AG08396 (cell line): ENCODE measurements at places on chromosomes 2 and 18.

GRCh38 chr2:156563994-156564753, 128.0 kb downstream of the GPD2 start:
- no peak for DNase-seq

DNA sequence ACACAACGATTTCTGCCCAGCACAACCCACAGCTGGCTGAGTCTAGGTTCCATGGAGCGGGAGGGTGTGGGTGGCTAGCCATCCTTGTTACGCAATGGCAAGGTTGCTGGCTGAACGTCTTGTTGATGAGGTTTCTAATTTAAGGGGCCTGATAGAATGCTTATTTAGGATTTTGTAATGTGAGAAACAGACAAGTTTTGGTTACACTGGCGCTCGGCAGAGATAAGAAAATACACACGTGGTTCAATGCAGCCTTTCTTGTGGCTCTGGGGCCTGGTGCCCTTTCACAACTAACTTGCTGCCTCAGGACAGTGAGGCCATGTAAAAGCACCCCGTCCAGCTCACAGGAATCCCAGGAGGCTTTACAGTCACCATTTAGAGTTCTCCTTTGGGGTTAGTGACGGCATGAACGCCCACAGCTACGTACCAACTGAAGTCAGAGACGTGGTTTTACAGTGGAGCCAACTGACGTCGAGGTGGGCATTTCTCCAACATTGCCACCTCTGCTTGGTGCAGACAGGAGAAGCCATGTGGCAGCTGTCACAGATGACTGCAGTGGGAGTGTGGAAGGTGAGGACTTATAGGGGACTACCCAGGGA, 29.7 kb upstream of the PIEZO2 start:
- no peak for DNase-seq

DNA sequence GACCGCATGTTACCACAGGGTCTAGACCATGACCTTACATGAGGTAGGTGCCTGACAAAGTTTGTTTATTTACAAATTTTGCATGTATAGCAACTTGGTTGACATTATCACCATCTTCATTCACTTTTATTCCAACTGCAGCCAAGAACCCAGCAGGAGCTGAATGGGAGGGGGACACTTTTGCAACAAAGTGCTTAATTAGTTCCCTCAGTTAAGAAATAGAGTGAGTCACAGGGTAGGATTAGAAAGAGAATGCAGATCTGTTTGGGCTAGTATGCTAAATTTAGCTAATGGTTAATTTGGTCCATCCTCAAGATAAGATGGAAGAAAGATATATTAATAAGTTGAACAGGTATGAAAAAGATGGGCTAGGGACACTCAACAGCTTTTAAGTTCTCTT, 678.9 kb downstream of the ARHGAP15 start:
- DNase-seq = no peak

GRCh38 chr2:104521247-104521646, 332.7 kb upstream of the POU3F3 start:
- DNase-seq = no peak

GRCh38 chr2:149719695-149720094, 132.1 kb upstream of the MMADHC start:
- no peak for DNase-seq

DNA sequence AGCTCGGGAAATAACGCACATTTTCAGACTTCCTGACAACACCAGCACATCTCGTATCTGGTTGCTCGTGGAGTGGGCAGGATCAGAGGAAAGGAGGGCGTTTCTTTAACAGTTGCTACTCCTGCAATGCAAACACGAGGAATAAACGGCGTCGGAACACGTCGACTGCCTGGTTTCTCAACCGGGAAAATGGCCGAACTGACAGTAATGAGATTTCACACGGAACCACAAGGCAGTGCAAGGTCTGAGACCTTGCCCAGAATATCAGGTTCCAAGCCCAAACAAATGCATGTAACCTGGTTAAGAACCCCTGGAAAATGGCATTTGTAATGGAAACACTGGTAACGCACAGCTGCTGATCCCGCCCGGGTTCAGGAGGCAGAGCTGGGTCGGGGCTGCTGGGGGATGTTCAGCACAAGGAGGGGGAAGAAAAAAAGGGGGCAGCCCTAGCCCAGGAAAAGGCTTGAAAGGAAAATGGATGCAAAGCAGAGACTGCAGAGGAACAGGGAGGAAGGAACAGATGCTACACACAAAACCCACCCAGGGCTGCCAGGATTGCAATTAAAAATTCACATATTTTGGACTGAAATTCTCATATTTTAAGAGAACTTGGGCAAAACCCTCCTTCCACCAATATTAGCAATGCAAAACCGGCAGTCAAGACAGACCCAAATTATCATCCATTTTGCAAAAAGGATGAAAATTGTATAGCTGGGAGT, 61.6 kb upstream of the KLHL29 start:
- no peak for DNase-seq

GRCh38 chr2:221629468-221629867, 57.4 kb upstream of the EPHA4 start:
- DNase-seq = peak; percentile 61

GRCh38 chr18:35153609-35154272, 87.1 kb upstream of the ZNF397 start:
- no peak for DNase-seq

- no peak for DNase-seq
These were observed 64.0 kb downstream of the RTN4 start for GRCh38 chr2:54986264-54986663.

GRCh38 chr2:216789081-216789480, 70.8 kb downstream of the TNP1 start:
- DNase-seq = no peak

GRCh38 chr18:69981948-69982347, 34.3 kb upstream of the CD226 start:
- DNase-seq = no peak

DNA sequence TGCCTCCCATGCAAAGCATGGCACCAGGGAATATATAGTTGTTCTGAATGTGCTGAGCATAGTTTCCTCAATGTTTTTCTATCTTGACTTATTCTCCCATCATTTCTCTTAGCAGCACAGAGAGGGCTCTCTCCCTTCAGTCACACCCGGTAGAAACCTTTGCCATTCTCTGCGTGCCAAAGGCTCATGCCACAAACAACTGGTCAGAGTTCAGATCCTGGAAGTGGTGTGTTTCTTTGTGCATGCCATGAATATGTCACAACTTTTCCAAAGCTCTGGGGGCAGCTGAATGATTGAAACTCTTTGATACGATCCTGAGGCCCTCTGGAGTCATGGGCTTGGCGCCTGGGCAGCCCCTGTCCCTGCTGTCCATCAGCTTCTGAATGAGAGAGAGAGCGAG, 28.0 kb upstream of the EDAR start:
- DNase-seq = no peak

DNA sequence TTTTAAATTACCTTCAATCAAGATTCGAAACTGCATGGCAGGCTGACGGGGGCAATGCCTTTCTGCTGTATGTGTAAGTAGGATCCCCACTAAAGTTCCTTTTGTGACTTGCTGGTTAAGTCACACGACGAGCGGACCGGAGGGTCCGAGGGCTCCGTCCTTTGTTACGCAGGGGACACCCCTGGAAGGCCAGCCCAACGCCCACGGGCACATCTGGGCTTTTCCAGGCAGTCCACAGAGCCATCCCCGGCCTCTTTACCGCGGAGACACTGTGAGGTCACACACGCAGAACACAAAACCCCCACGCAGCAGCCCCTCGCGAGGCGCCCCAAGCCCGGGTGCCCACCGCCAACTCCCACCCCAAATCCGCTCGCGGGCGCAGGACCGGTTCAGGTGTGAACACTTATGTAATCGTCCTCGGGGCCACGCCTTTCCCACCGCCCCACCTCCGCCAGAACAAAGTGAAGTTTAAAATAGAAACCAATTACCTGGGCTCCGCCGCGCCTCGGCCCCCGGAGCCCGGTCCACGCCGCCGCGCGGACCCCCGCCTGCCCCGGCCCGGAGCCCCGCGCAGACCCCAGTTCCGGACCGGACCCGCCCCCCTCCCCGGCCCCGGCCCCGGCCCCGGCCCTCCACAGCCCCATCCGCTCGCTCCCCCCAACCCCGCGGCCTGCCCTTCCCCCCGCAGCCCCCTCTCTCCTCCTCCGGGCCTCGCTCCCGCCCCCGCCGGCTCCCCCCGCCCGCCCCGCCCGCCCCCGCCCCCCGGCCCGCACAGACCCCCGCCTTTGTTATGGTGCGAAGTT, 4.2 kb downstream of the ZNF516 start:
- peak; percentile 39 for DNase-seq

GRCh38 chr18:12645751-12646203, 12.1 kb downstream of the SPIRE1 start:
- no peak for DNase-seq

DNA sequence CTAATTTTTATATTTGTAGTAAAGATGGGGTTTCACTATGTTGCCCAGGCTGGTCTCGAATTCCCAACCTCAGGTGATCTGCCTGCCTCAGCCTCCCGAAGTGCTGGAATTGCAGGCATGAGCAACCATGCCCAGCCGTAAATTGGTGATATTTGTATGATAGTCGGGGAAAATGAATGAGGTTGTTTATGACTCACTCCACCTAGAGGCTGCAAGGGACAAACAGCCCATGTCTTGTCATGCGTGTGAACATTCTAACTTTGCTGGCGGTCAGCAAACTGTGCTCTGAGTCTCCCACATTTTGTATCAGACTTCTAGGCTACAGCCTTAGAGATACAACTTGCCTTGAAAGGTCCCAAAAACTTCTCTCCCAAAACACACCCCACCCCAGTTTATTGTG, 133.5 kb upstream of the DTNA start:
- no peak for DNase-seq

GRCh38 chr2:127957240-127957639, 70.6 kb downstream of the SAP130 start:
- no peak for DNase-seq

DNA sequence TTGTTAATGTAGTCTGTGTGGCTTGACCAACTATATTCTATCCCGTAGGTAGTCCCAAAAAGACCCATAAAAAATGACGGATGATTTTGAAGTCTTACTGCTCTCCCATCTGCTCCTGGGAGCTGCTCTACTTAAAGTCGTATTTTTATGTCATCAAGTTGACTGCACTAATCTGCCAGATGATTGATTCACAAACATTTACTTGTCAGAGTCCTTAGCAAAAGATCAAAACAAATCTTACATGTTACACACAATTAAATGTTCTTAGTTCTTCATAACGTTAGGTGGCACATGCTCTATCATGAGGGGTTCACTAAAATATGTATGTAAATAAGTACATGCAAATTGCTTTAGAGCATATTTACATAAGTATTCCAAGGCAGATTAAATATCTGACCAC, 498.3 kb upstream of the LRRTM4 start:
- no peak for DNase-seq

GRCh38 chr2:191746346-191747169, 68.6 kb downstream of the NABP1 start:
- DNase-seq = no peak

DNA sequence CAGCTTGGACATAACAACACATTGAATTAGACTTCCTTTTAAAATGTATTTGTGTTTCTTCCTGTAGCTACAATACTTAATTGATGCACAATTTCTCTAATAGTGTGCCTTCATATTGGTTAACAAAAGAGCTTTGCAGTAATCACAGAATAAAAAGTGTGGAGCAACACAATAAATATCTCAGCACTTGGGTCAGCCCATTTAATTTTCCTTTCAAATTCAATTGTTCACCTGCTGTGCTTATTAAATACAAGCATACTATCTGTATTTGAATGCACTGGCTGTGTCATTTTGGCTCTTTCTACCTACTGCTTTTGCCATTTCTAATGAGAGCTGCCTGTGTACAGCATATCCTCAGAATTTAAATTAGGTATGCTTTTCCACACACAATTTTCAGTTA, 1641.3 kb upstream of the SLC39A10 start:
- DNase-seq = no peak

DNA sequence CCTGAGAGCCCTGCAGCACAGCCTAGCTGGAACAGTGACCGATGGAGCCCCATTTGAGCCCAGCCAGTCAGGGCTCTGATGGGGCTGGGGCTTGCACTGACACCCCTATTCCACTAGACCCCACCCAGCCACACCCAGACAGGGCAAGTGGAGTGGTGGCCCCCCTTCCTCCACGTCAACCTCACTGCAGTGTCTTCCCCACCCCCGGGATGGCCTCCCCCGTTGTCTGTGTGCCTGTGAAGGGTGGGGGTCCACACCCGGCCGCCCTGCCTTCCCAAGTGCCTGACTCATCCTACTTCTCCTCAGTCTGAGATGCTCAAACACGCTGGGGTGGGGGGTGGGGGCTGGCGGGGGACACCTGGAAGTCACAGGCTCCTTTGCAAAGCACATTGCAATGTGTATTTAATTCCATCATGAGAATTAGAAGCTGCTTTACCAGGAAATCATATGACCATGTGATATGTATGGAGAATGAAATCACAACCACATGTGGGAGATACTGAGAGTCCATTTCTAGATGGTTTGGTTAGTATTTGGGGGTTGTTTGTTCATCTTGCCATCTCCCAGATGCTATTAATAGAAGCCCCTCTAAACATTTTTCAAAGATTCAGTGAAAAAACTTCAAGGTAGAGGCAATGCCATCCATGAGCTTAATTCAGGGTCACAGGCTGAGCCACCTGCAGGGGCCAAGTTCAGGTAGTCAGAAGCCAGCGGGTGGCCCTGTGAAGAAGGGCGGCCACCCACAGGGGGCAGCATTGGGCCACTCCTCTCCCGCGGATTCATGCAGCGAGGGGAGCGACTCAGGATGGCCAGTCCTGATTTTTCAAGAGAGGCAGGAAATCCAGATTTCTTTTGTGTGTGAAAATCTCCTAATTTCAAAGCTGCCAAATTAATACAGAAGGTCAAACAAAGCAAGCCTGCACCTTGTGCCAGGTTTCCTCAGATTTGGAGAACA, 22.7 kb upstream of the GMPPA start:
- peak; percentile 69 for DNase-seq

DNA sequence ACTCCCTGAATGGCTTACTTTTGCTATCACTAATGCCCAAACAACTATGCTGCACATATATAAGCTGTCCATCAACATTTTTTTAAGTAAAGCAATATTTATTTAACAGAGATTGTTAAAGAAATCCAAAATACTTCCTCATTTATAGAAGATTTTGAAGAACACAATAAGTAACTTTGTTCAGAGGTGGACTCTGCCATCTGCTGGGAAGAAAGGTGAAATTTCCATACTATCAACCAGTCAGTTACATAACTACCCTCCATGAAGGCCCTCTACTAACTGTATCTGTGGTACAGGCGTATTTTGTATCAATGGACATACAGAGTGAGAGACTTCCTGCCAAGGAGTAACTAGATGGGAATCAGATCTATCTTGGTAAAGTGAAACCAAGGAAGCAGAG, 106.0 kb downstream of the DTNB start:
- peak; percentile 39 for DNase-seq

DNA sequence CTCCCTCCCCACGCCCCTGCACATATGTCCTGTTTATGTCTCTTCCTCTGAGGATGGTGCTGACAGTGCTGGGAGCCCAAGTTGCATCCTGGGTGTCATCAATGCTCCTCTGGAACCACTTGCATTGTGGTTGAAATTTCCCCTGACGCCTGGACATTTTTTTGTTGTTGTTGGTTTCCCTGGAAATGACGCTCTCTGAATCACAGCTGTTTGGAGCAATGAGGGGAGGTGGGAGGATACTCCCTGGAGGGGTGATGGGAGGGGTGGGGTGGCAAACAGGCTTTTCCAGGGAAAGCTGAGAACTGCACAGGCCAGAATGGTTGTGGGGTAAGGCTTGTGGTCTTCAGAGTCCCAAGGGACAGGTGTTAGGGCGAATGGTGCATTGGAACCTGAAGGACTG, 29.6 kb downstream of the CELF4 start:
- no peak for DNase-seq

GRCh38 chr2:201237486-201238123, 22.7 kb upstream of the CASP8 start:
- no peak for DNase-seq

GRCh38 chr2:30231212-30231995, at the start of gene LBH:
Gene LBH, plus strand, starts transcription at chr2:30231534. Its CDS starts 205 bp downstream, at chr2:30231739.
- peak; percentile 96 for DNase-seq
